ENCODE measurements at places on chromosomes 4 and X.

DNA sequence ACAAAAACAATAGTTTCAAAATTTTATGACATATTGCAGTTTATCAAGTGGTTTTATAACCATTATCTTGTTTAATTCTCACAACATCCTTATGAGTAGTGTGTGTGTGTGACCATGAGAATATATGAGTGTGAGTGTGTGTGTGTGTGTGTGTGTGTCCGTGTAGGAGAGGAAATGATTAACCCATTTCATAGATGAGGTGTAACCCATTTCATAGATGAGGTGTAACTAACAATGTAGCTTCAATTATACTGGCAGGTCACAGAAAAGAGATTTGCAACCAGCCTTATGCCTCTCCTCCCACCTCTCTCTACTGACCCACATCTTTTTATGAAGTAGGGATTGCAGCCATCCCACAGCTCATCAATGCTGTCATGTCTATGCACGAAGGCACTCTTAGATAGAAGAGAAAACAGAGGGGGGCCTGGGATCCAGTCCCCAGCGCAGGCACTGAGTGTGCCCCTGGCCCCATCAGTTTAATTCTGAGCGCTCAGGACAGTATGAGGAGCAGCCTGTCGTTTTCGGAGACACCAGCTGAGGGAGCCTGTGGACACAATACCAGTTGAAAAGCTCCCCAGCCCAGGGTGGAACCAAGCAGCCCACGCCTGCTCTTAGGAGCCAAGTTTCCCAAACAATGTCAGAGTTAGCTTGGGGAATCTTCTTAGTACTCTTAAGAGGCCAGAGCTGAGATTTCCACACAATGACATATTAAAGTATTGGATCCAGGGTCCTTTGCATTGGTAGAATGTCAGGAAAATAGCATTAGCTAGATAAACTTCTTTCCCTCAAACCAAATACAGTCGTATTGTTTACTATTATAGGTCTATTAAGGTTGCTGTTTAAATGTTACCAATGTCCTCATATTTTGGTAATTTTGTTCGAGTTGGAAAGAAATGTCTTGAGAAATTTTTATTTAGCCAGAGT is 88.6 kb downstream of the PALLD start:
- DNase-seq, result no peak

GRCh38 chr4:168683595-168683994 is 186.7 kb downstream of the PALLD start:
- no peak for DNase-seq

- DNase-seq, result no peak
These were observed 22.3 kb downstream of the HTRA3 start for GRCh38 chr4:8291701-8292477.

- no peak for DNase-seq
These were observed 550.2 kb downstream of the GBA3 start for GRCh38 chr4:23242962-23243361.

DNA sequence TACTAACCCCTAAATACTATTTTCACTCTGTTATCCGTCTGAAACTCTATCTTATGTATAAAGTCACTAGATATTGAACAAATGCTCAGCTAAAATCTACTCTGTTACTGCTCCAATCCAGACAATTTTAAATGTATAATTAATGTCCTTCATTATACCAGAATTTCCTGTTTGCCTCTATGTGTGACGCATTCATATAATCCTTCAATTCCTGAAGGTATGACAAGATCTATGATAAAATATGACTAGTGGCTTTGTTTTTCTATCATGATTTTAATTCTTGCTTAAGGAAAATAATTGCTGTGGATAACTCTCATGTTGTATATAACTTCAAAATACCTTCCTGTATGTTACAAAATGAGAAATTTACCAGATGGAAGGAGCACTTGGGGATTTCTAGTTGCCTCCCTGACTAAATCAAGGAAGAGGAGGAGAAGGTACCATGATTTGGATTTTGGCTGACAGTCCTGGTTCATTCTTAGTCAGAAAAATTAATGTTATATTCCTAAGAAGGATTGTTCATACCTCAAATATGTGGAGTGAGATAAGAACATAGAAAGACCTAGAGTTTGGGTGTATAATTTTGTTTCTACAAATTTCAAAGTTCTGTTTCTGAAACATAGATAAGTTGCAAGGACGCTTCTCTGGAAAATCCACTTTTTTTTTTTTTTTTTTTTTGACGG is 4.9 kb downstream of the CXCL6 start:
- DNase-seq, result no peak

DNA sequence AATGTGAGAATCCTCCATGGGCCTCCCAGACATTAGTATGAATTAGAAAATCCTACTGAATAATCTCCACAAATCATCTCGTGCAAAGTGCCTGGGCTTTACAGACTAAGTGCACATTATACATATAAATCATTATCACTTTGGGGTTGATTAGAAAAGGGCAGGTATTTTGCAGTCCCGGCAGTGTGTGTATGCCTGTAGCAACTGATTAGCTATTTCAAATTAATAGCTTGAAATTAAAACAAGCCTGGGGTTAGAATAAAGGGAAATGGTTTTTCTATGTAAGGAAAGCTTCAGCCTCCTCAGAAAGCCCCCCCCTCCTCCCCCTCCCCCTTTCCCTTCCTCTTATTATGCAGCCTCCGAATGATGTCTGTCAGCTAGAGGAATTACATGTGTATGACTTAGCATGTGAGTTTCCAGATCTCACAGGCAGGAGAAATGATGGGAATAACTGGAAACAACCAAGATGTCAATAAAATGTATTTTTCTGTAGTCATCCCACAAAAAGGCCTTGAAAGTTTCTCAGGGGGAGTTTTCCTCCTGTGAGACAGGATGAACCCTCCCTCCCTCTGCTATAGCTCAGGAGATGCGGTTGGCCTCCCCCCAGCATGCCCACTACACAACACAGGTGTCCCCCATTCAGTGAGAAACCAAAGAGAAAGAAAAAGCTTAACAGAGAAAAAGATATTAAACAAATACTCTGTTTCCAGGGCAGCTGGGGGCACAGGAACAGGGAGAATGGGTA is 41.2 kb upstream of the RASGEF1B start:
- no peak for DNase-seq

- no peak for DNase-seq
These were observed 2.7 kb downstream of the TCEANC start for GRCh38 chrX:13655674-13656073.

GRCh38 chr4:41701983-41702382 is 46.5 kb downstream of the PHOX2B start:
- no peak for DNase-seq

- DNase-seq, result no peak
These were observed 4.6 kb downstream of the JAKMIP1 start for GRCh38 chr4:6195602-6196319.

GRCh38 chr4:53943345-53944085 is 120.9 kb downstream of the CHIC2 start:
- no peak for DNase-seq

GRCh38 chr4:45004847-45005565 is 278.6 kb upstream of the GNPDA2 start:
- no peak for DNase-seq

GRCh38 chrX:125810856-125811255 is 355.2 kb downstream of the DCAF12L2 start:
- DNase-seq, result no peak

DNA sequence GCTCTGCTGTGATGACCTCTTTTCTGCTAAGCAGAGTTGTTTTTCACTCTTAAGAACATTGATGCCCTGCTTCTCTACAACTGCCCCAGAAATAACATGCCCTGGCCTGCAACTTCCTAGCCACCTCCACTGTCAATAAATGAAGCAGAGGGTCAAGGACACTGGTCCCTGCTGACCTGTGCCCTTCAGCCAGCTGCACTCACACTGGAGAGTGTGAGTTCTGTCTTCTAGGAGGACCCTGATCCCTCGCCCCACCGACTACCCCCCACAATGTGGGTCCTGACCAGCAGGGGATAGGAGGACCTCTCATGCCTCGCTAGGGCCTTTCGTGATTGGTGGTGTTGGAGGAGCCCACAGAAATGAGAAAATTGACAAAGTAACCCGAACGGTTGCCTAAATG is 408.1 kb upstream of the GALNT7 start:
- DNase-seq, result no peak

DNA sequence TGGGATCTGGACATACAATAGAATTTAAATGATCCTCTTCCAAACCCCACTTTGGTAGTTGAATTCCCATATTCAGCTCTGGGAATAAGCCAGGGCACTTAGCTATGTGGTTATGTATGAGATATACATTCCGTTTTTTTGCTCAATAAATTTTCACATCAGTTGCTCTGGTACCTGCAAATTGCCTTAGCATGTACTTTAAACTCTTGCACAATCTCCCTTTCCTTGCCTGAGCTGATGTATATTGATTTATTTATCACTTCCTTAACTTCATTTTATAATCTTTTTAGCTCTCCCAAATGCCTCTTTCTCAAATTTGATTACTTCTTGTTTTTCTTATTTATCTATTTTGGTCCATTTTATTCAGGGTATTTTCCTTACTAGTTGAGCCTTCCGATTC is 90.1 kb upstream of the AGA start:
- DNase-seq, result no peak

DNA sequence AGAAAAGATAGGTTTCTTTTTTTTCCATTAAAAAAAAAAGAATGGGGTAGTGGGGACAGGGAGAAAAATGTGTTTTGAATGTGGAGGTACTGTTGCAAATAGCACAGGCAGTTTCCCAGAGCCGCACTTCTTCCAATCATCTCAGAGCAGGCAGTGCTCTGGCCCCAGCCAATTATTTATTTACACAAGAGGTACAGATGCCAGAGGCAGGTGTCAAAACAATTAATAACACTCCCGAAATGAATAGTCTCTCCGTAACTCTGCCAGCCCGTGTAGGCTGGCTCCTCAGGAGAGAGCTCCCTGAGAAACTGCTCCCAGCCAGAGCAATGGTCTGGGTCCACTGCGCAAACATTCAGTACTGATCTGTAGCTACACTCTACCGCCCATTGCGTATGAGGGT is 130.8 kb upstream of the IL1RAPL2 start:
- DNase-seq, result no peak

GRCh38 chr4:17613761-17614415 is 553 bp upstream of the MED28 start:
- no peak for DNase-seq

- DNase-seq, result no peak
These were observed 590 bp upstream of the CCDC110 start for GRCh38 chr4:185472103-185472542.

- DNase-seq, result no peak
These were observed 1038.0 kb downstream of the PCDH19 start for GRCh38 chrX:99371976-99372595.

GRCh38 chr4:155694100-155694785 is 27.6 kb downstream of the GUCY1A1 start:
- DNase-seq, result no peak

GRCh38 chr4:22730021-22730420 is 37.3 kb downstream of the GBA3 start:
- DNase-seq, result no peak

GRCh38 chrX:10507876-10508275 is 112.5 kb downstream of the MID1 start:
- no peak for DNase-seq

- DNase-seq, result no peak
These were observed 728 bp upstream of the IL13RA2 start for GRCh38 chrX:115018040-115018647.

DNA sequence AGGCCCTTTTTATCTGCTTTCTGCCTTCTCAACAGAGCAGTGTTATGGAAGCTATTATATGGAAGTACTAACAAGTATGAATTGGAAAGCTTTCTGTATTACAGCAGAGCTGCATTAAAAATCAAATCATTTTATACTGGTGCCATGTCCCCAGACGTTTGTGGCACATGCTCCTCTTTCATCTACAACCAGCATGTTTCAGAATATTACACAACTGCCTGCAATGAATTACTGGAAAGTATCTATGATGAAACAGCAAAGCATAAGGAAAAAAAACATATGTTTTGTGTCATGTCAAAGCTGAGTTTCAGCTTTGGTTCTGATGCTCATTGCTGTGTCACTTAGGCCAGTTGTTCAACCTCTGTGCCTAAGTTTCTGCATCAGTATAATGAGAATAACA is 576.8 kb downstream of the GBA3 start:
- DNase-seq, result no peak

GRCh38 chr4:114807357-114807756 is 208.8 kb downstream of the UGT8 start:
- DNase-seq, result no peak

GRCh38 chr4:71772592-71772991 is 11.3 kb downstream of the GC start:
- no peak for DNase-seq

- no peak for DNase-seq
These were observed at the start of gene PDGFRA for GRCh38 chr4:54228961-54229501. Gene PDGFRA (plus strand): TSS chr4:54229293. CDS start chr4:54258769, 29,476 bp downstream.

- DNase-seq, result no peak
These were observed 32.3 kb upstream of the BBS12 start for GRCh38 chr4:122700178-122700725.

GRCh38 chrX:4129626-4130025 is 416.2 kb upstream of the PRKX start:
- no peak for DNase-seq

GRCh38 chr4:161320377-161320776 is 843.4 kb downstream of the FSTL5 start:
- DNase-seq, result no peak

GRCh38 chrX:134010690-134011089 is 25.3 kb upstream of the GPC3 start:
- DNase-seq, result no peak

GRCh38 chr4:145012841-145013240 is 85.2 kb downstream of the ANAPC10 start:
- DNase-seq, result no peak

GRCh38 chr4:75251547-75251946 is 262.7 kb downstream of the RCHY1 start:
- no peak for DNase-seq

DNA sequence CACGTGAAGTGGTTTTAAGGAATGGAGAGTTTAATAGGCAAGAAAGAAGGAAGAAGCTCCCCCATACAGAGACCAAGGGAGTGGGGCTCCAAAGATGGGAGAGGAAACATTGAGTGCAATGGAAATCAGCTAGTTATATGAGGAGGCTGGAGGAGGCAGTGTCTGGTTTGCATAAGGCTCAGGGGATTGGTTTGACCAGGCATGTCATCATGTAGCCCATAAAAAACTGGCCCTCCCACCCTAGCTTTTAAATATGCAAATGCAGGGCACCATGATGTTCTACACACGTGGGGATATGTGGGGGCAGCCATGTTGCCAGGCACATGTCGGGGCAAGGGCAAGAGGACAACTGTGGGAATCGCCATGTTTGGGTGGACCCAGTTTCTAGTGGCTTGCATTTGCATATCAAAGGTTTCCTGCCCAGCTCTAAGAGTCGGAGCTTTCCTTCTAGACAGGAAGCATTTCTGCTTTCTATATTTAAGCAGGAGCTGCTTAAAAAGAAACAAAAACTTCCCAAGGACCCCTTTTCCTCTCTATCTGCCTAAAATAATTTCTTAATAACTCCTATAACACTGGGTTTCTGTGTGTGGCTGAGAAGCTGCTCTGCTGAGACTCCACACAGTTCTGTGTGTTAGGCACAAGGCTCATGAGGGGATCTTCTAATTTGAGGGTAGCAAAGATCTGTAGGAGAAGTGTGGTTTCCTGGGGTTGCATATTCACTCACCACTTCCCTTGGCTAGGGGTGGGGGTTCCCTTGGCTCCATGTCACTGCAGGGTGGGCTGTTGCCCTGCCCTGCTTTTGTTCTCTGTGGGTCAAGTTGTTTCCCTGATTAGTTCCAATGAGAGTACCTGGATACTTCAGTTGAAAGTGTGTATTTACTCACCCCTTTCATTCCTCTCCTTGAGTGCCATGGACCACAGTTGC is 113.5 kb downstream of the VSIG4 start:
- no peak for DNase-seq

GRCh38 chr4:74682567-74683359 is 111.6 kb downstream of the BTC start:
- no peak for DNase-seq

GRCh38 chr4:25180524-25181131 is 20.4 kb upstream of the SEPSECS start:
- DNase-seq, result no peak
